Hippocampal formation (tissue), 2 donors: ENCODE measurements at places on chromosomes 5 and 9.

DNA sequence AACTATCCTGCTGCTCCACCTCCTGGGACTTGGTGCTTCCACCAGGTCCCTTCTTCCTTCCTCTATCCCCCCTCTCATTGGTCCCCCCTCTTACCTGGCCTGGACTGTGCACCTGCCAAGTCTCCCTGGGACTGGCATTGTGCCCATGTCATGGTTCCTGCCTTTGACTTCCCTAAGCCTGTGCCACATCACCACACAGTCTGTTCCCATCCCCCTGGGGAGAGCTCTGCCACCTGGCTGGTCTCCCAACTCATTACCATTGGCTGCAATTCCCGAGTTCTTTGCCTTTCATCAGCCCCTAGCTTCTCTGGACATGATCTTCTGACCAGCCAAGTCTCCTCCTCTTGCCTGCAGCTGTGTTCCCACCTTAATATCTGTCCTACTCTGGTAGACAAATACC is 180.3 kb downstream of the SREK1 start:
- no peak for DNase-seq

GRCh38 chr9:107838766-107839165 is 349.2 kb upstream of the KLF4 start:
- no peak for DNase-seq

GRCh38 chr5:141878186-141878710 is at the start of gene PCDH1:
TSS of gene PCDH1 (minus strand) at chr5:141878410. CDS start at chr5:141878262, 148 bp downstream.
- DNase-seq = peak; percentile 75

DNA sequence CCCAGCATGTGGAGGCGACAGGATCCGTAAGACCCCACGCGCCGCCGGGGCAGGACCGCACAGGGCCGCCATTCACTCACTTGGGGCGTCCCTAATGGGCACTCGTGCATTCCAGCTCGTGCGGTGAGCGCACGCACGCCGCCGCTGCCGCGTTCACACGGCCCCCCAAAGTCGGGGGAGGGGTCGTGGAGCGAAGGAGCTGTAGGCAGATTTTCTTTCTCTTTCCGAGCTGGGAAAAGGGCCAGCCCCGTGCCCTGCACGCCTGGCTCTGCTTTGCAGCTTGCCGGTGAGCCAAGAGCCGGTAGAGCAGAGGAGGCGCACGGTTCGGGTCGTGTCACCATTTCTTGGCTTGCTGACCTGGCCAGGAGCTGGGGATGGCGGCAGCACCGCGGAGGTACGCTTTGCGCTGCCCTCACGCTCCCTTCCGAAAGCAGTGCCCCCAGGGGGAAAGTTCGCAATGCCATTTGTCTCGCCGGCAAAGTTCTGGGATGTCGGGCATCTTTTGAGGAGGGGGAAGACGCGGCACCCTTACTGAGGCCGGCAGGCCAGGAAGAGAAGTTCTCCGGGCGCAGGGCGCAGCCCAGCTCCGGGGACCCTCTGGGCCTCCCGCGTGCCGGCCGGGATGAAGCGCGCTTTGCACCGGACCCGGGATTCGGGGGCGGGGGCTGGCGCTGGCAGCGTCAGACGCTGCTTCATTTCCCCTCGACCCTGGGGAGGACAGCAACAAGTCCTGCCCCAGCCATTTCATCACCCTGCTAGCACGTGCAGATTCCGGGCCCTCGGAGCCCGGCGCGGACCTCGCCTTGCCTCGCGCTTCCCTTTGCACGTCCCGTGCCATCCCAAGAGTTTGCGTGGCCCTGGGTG is 898 bp downstream of the STC2 start:
- no peak for DNase-seq

DNA sequence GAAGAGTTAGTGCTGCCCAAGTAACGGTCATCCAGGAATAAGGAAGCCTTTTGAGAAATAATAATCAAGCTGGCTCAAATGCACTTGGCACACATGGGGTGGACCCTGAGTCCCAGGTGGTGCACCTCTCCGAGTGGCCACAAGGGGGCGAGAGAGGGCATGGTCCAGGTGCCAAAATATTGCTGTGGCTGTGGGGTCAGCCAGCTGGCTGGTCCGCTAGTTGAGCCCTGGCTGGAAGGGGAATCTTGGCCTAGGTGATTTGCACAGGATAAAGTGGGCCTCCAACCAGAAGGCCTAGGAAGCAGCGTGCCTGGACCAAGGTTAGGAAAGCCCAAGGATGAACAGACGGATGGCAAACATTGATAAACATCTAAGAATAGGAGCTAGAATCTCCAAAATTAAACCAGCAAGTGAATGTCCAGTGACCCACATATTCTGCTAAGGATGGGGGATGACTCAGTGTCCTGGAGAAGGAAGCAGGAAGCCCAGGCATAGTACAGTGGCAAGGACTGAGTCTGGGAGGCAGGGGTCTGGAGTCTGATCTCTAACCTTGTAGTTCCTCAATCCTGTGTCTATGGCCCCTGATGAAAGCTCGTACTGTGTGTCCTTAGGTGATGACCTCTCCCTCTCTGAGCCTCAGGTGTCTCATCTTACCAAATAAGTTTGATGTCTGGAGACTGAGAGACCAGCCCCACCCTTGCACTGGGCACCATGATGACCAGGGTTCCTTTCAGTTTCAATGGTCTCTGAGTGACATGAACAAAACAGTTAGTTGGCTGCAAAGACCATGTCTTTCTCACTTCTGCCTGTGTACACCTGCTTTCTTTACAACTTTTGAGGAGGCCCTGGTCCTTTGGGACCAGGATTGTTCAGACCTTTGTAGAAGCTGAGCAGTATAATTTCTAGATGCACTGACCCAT is 19.2 kb upstream of the SHB start:
- peak; percentile 71 for DNase-seq

GRCh38 chr5:53944981-53945380 is 365.4 kb downstream of the ARL15 start:
- DNase-seq = no peak
